Cerebellar cortex (tissue), 1 donor: ENCODE measurements at places on chromosomes 1 and 21.

DNA sequence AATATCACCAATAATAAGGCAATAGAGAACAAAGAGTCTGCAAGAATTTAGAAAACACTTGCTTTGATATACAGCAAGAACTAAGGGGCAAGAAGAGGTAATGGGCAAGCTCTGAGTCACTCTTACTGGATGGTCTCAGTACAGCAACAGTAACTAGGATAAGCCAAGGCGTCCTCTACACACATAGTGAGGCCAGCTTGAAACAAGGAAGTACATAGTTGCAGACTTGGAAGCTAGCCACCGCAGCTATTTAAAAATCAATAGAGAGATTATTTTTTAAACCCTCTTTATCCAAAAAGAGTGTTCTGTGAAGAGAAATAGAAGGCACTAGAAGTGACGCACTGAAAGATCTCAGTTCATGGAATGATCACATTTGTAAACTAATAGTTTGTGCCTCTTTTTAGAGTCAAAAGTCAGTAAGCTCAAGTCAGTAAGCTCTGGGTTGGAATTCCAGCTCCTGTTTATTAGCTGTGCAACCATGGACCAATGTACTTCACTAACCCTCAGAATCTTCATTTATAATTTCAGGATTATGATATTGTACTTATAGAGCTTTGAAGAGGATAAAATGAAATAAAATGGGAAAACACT is 118.6 kb downstream of the AKT3 start:
- peak; percentile 45 for DNase-seq

GRCh38 chr1:66231681-66232463 is 302.1 kb upstream of the SGIP1 start:
- no peak for DNase-seq

DNA sequence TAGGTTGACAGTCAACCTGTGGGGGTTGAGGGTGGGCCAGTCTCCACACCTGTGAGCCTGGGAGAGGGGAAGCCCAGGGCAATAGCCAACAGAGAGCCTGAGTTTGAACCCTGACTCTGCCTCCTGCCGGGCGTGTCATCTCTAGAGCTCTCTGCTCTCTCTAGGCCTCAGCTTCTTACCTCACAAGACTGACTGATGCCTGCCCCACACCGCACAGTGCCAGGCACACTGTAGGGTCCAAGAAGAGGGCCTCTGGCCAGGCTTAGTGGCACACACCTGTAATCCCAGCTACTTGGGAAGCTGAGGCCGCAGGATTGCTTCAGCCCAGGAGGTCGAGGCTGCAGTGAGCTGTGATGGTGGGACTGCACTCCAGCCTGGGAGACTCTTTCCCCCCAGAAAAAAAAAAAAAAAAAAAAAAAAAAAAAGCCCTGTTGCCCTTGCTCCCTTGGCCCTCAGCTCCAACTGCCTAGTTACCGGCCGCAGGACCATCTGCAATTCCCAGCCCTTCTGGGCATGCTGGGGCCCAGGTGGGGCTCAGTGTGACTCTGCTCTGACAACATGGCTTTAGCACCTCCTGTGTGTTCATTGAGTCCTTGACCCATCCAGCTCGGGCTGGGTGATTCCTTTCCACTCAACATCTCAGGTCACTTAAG is 25.1 kb downstream of the GRHL3 start:
- peak; percentile 75 for DNase-seq

DNA sequence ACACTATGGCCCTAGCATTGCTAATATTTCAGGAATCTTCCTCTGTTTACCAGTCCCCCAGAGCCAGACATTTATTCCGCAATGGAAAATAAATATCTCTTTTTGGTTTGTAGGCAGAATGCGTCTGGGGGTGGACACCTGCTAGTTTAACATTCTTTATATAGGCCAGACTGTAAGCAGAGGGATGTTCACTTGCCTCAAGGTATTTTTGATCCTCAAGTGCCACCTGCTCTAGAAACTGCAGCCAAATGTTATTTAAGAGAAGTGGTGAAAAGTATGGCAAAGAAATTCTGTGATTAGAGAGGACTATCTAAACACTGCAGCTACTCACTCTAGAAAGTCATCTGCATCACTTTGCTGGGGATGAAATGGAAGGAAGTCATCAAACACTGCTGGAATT is 164.7 kb downstream of the NEGR1 start:
- peak; percentile 65 for DNase-seq

- no peak for DNase-seq
Measured at GRCh38 chr1:22792396-22793160, 81.9 kb downstream of the EPHB2 start.

- DNase-seq, result no peak
Measured at GRCh38 chr1:177305040-177306018, 134.6 kb downstream of the BRINP2 start.

- no peak for DNase-seq
Measured at GRCh38 chr1:237032029-237032428, 10.0 kb upstream of the RYR2 start.

- DNase-seq, result no peak
Measured at GRCh38 chr1:112689842-112690237, 15.4 kb downstream of the MOV10 start.
